ENCODE measurements at places on chromosomes 2 and 18. TPM values are rescaled to one million over a fixed set of nuclear protein-coding genes. Genes with fewer than 3 reads are reported as not detected.

DNA sequence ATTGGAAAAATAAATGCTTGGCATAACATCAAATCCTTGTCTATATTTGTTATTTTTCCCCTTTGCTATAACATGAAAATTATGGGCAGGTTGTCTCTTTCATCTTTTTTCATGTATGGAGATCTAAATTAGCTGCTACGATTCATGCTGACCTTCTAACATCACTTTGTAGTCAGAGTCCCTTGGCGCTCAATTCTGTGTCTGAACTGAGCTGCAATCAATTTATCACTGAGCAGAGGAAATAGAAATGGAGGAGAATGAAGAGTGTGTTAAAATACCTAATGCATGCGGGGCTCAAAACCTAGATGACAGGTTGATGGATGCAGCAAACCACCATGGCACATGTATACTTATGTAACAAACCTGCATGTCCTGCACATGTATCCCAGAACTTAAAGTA is 168.9 kb downstream of the CDH7 start:
- DNase-seq: no peak

GRCh38 chr2:42074661-42075060 is 26.8 kb downstream of the PKDCC start:
- DNase-seq: no peak

- no peak for DNase-seq
These were observed 983.6 kb upstream of the ZEB2 start for GRCh38 chr2:145503511-145503910.

DNA sequence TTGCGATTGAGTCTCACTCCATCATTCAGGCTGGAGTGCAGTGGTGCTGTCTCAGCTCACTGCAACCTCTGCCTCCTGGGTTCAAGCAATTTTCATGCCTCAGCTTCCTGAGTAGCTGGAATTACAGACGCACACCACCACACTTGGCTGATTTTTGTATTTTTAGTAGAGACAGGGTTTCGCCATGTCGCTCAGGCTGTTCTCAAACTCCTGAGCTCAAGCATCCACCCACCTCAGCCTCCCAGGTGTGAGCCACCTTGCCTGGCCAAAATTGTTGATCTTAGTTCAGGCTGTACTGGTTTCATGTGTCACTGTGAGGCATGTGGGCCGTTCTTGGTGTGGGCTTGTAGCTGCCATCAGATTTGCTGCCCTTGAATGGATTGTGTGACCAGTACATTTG is 18.1 kb downstream of the CD8A start:
- DNase-seq: no peak

KCNF1 gene
- polyA plus RNA-seq: not detected

DNA sequence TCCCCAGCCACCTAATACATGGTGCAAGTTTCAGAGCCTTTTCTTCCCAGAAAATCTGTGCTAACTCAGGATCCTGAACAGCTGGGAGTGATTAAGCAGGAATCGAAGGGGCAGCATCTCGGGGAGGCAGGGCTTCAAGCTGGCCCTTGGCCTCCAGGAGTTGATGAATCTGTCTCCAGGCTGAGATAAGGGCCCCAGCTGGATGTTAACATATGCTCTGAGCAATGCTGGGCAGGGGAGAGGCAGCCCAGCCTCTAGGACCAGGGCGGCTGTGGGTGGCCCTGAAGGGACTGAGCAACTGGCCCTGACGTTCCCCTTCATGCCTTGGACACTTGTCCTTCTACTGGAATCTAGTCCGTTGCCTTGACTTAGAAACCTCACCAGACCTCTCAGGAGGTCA is 84.1 kb upstream of the EPC2 start:
- DNase-seq: no peak

CTAGE1 gene
- polyA plus RNA-seq: not detected

KCNE4 gene
- polyA plus RNA-seq: not detected

DNA sequence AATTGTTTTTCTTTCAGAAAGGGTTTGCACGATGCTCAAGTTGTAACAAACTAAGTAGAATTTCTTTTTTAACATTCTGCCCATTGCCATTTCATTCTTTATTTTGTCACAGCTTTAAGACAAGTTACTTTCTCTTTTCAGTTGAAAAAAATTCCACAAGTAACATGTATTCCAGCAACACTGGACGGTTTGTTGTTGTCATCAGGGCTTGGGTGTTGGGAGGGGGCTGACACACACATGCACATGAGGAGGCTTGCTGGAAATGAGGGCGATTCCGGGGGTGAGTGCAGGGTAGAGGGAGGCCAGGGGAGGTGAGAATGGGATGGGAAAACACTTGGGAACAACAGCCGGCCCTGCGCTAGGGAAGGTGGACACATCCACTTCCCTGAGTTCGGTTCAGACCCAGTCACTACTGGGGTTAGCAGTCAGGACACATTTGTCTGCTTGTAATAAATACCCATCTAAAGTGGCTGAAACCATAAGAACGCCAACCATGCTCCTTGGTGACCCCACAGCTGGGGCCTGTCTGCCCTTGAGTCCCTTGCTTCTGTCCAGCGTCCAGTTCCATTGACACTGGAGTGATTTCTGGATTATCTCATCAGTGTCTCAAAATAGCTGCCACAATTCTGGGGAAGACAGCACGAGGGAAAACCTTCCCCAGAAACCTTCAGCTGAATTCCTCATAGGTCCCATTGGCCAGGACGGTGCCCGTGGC is 141.8 kb upstream of the BCL2L11 start:
- DNase-seq: no peak

GRCh38 chr2:43424262-43425207 is 171.3 kb downstream of the THADA start:
- DNase-seq: no peak

GRCh38 chr2:21438949-21439348 is 315.2 kb downstream of the TDRD15 start:
- DNase-seq: no peak

DNA sequence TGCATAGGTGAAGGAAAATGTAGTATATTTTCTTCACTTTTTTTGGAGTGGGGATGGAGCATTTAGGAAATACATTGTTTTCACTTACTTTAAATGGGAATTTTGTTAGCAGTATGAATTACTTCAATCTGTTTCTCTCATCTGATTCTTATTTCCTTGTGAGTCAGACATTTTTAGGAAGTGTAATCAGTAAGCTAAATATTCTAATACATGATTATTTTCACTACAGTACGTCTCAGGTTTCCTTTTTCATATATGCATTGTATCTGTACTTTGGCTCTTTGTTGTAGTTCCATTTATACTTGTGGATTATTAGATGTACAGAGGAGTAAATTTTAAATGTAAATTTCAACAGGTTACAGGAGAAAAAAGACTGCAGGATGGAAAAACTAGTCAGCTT is 27.9 kb downstream of the GPD2 start:
- no peak for DNase-seq

DNA sequence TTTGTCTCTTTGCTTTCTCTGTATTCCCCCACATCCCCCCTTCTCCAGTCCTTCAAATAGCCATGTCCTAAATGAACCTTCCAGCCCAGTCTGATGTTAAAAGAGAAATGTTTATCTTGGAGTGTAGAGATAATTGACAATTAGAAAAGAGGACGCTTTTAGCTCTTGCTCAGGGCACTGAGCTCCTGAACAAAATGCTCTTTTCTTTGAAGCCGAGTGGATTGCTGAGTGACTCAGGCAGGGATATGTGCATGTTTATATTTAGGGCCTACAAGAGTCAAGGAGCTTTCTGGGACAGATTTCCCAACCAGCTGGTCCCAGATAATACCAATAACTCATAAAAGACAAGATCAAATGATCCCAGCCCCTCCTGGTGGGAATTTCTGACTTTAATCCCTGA is 88.0 kb upstream of the SETBP1 start:
- DNase-seq: no peak

DNA sequence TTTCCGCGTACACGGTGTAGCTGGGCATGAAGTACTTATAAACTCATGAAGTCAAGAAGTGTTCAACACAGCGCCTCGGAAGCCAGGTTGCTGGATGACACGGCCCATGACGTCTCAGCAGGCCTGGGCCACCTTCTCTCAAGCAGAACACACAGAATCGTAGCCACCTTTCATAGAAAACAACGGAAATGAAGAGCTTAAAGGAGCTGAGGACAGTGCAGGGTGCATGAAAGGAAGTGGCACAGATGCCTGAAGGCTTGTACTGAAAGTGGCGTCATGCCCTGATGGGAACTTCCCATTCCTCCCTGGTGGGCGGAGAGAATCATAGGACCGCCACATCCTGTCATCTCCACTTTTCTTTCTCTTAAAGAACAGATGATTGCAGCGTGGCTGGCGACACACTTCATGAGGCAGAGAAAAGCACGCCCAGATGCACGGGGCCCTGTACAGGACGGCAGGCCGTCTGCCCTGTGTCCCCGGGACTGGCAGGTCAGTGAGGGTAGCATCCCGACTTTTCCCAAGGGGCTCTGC is 31.1 kb downstream of the HDAC4 start:
- DNase-seq: peak; percentile 89

TUBB6 gene
- 51.2 TPM for polyA plus RNA-seq

DNA sequence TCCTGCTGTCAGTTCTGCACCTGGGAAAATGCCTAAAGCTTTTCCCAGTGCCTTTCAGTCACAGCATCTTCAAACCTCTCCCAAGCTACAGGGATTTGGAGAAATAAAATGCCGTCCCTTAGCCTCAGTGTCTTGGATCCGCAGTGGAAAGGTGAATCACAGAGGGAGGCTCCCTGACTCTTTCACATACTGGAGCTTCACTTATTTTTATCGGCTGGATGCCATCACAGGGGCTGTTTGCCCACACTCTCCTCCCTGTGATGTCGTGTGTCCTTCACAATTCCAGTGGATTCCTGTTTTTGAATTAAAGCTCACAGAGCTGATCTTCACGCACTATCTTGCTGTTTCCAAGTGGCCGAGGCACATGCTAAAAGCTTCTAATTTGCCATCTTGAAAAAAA is 1303.1 kb upstream of the DDX18 start:
- DNase-seq: no peak

FEZ2 gene
- polyA plus RNA-seq: 3.0 TPM

DNA sequence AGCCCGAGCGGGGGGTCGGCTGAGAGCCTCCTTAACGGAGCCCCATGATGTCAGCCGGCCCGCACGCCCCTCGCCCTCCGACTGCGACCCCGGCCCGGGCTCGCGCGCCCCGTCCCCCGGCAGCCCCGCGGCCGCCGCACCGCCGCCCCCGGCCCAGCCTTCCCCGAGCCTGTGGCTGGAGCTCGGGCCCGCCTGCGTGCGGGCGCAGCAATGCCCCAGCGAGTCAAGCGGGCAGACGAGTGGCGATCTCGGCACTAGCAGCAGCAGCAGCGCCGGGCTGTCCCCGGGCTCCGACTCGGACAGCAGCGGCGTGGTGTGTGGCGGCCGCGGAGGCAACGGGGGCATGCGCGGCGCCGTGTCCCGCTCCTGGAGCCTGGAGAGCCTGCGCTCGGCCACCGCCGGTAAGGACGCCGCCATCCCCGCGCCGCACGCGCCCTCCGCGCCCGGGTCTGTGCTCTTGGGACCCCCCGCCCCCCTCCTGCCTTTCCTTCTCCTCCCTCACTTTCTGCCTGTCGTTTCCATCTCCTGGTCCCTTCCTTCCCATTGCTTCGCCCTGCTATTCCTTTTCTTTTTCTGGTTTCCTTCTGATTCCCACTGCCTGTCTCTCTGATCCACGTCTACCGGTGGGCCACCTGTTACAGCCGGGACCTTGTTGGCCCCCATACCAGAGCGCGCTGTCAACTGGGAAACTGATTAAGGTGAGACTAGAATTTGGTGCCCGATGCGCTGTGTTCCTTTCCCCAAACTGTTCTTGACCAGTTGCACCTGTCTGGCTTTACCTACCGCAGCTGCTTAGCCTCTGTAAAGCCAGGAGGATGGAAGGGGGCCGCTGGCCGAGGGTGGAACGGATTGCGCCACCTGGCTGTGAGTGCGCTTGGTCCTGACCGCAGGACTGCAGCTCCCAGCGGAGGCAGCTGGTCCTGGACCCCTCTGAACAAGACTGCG is 127.4 kb downstream of the ARHGEF4 start:
- no peak for DNase-seq

RAB27B gene
- 0.24 TPM for polyA plus RNA-seq

DNA sequence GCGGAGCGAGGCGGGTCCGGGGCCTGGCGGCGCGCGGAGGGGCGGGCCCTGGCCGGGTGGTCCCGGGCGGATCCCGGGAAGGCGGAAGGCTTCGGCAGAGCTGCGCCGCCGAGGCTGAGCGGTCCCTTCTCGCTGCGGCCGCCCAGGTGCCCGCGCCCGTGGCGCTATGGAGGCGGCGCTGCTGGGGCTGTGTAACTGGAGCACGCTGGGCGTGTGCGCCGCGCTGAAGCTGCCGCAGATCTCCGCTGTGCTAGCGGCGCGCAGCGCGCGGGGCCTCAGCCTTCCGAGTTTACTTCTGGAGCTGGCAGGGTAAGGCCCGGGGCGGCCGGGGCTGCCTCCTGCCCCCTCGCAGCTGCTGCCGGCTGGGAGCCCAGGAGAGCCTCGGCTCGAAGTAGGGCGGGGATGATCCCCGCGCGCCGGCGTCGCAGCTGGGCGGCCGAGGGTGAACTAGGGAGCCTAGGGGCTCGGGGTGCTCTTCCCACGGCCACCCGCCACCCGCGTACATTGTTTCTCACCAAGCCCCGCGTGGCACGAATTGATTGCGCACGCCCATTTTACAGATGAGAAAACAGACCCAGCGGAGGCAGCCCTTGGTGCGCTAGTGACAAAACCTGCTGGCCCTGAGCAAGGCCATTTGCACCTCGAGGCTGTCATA is at the start of gene SLC66A3:
Gene SLC66A3, plus strand, starts transcription at position 87 of the 655 bp plus-strand sequence. Its CDS starts 80 bp downstream, at position 167.
- DNase-seq: no peak

GRCh38 chr2:84494070-84494469 is 22.2 kb upstream of the DNAH6 start:
- DNase-seq: no peak

DNA sequence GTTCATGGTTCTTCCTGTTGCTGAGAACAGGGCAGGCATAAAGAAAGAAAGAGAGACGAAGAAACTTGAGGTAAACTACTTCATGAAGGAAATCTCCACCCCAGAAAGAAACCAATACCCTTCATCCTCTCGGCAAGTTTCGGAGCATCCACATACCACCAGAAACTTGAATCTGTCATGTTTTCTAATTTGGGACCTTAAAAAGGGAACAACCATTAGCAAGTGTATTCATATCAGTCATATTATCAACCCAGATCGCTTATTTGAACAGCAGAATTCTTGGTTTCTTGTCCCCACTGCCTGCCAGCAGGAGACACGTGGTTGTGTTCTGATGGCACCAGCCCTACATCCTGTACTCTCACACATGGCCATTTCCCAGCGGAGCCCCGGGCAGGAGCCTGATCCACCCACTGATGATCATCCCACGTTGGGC is 53.2 kb upstream of the FZD7 start:
- no peak for DNase-seq

GRCh38 chr18:37476182-37476581 is 89.4 kb downstream of the CELF4 start:
- no peak for DNase-seq

- peak; percentile 68 for DNase-seq
These were observed 66.6 kb downstream of the SPTBN1 start for GRCh38 chr2:54522624-54523281.

DNA sequence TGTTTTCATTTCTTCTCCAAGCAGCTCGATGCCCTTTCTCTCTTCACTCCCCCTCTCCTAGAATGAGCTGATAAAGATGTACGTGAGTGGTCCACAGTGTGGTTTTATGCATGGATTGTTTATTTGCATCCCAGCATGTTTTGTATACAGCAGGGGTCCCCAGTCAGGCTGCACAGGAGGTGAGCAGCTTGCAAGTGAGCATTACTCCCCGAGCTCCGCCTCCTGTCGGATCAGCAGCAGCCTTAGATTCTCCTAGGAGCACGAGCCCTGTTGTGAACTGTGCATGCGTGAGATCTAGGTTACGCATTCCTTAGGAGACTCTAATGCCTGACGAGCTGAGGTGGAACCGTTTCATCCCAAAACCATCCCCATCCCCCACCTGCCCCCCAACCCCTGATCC is 262.6 kb downstream of the AGAP1 start:
- DNase-seq: no peak

GRCh38 chr2:109623923-109624322 is 9.8 kb downstream of the SOWAHC start:
- DNase-seq: no peak

GRCh38 chr2:118227698-118228508 is 139.6 kb downstream of the INSIG2 start:
- DNase-seq: no peak
